Globus pallidus (tissue), 1 donor: ENCODE measurements at places on chromosomes 11 and 22.

- DNase-seq, result peak; percentile 43
These were observed 16.2 kb downstream of the PIWIL3 start for GRCh38 chr22:24758164-24758799.

DNA sequence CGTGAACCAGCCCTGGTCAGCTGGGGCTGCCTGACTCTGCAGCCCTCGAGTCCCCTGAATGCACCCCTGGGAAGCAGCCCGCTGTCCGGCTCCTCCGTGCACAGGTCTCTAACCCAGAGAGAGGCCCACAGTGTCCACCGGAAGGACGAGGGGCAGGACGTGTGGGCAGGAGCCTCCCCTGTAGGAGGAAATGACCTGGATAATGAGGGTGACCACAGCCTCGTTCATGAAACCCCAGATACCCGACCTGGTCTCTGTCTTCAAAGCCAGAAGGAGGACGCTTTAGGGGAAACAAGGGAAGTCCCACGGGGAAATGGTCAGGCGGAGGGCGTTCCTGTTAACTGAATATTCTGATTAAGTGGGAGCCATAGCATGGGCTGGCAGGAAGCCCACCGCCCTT, 23.3 kb downstream of the LIF start:
- DNase-seq, result no peak

DNA sequence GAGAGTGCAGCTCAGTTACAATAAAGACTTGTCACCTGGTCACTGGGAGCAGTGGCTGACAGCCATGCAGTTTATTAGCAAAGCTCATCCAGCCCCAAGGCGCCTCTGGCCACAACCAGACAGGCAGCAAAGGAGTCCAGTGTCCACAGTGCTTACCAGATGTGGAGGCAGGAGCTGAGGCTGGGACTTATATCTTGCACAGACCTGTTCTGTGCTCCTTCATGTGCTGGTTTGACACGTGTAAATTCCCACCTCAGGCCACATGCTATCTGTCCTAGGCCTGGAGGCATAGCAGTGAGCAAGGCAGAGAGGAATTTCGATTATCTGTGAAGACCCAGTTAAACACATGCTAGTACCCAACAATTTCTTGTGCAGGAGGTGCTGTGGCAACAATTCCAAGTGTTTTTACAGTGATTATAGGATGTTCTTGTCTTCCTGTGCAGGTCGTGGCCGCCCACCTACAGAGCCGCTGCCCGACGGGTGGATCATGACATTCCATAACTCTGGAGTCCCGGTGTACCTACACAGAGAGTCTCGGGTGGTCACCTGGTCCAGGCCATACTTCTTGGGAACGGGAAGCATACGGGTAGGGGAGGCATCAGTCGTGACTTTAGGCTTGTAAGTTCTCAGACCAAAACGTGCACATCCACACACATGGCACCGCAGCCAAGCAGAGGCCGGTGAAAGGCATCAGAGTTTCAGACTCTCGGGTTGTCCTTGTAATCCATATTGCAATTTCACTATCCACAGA, 9.4 kb downstream of the DGCR8 start:
- DNase-seq, result no peak

DNA sequence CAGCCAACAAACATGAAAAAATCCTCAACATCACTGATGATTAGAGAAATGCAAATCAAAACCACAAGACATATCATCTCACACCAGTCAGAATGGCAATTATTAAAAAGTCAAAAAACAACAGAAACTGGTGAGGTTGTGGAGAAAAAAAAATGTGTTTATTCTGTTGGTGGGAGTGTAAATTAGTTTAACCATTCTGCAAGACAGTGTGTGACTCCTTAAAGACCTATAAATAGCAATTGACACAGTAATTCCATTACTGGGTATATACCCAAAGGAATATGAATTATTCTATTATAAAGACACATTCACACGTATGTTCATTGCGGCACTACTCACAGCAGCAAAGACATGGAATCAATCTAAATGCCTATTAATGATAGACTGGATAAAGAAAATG, 427.3 kb upstream of the CHORDC1 start:
- DNase-seq, result no peak

DNA sequence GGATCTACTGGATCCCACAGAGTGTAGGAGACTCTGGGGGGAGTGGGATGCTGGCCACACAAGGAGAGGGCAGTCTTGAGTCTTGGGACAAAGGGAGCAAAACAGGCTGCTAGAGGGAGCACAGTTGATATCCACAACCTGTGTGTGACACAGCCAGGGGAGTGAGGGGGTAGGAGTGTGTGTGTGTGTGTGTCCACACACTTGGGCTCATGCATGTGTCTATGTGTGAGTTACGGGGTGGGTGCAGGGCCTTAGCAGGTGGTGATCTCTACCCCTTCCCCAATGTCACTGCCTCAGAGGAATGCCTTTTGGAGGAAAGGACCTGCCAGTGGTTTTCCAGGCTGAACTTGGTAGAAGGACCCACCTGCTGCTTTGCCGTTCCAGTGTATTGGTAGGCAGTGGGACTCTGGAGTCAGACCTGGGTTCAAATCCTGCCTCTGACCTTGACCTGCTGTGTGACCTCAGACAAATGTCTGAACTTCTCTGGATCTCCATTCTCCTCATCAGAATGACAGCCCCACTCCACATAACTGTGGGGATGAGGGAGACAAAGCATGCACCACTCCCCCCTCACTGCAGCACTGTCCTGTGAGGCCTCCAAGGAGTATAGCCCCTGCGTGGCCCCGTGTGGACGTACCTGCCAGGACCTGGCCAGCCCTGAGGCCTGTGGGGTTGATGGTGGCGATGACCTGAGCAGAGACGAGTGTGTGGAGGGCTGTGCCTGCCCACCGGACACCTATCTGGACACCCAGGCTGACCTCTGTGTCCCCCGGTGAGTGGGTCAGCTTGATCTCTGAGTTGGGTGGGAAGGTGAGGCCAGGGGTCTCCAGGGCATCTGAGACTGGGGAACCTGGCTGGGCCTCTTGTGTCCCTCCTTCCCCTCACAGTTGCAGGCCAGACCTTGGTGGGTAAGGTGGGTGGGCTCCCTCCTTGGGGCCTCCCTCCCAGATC, 27.4 kb downstream of the OTOG start:
- no peak for DNase-seq

GRCh38 chr11:125141686-125142535, 22.6 kb upstream of the PKNOX2 start:
- peak; percentile 23 for DNase-seq

DNA sequence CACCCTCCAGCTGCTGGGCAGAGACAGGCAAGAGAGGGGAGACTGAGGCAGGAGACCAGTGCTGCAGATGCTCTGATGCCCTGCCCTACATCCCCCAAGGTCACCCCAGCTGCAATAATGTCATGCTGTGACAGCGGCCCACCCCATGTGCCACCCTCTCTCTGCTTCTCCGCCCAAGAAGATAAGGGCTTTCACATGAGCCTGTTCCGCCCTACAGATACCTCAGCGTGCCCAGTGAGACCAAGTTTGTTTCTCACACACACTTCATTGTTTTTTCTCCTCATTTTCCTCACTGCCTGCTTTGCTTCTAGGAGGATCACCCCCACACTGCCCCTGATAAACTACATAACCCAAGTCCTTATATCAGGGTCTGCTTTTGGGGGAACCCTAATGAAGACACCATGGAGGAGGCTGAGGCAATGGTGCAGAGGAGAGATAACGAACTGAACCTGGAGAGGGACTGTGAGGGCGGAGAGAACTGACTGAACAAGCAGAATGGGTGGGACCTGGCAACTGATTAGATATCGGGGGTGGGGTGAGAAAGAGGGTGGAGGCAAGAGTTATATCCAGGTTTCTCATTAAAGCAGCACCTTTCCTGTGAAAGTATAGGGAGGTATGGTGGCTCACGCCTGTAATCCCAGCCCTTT, 37.5 kb upstream of the TSKU start:
- no peak for DNase-seq

GRCh38 chr11:35227576-35228327, 88.8 kb downstream of the CD44 start:
- peak; percentile 19 for DNase-seq

GRCh38 chr11:76752321-76753143, 30.6 kb upstream of the TSKU start:
- no peak for DNase-seq

DNA sequence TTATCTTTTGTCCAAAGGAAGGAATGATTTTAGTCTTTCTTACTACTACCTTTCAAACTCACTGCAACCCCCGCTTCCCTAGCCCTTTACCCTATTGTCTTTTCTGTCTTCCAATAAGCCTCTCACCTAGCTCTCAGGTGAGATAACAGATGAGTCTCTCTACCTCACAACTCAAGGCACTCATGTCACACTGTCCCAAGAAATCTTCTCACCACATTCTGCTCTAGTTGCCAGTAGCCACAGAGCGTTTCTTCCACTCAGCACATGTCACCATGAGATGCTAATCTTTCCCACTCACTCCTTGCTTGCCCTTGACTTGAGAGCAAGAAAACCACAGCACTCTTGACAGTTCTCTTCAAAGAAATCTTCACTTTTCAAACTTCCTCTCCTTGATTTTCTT, 32.7 kb upstream of the TMEM41B start:
- DNase-seq, result no peak

GRCh38 chr11:14668731-14669301, 25.2 kb downstream of the PDE3B start:
- DNase-seq, result no peak

- no peak for DNase-seq
These were observed 188.7 kb downstream of the DYNC2H1 start for GRCh38 chr11:103297900-103298299.

DNA sequence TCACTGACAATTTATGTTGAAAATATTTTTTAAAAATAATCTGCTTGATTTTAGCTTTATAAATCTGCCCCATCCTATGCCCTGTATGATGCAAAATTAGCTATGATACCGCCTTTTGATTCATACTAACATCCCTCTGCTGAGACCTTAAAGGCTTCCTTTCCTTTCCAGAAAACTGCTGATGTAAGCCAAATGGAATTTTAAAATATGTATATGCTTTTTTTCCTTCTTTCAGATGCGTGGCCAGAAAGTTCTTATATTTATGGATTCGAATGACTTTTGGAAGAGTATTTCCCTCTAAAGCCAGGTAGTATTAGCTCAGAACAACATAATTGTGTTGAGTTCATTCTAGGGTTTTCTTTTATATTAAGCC, 34.5 kb downstream of the SFI1 start:
- DNase-seq, result no peak

DNA sequence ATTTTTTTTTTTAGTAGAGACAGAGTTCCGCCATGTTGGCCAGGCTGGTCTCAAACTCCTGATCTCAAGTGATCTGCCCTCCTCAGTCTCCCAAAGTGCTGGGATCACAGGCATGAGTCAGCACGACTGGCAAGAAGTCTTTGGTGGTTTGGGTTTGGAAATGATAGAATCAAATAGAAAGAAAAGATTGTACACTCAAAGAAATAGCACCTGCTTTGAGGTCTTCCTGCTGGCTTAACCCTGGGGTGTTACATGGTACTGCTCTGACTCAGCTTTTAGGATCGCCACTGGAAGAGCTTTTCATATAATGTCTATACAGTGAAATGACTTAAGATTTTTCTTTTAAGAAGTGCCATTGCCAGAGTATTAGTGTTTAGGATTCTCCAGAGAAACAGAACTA, 50.2 kb downstream of the JAM3 start:
- no peak for DNase-seq

- no peak for DNase-seq
These were observed 8.0 kb upstream of the MRPL23 start for GRCh38 chr11:1939006-1939625.

GRCh38 chr11:16738947-16739815, 734 bp downstream of the C11orf58 start:
- no peak for DNase-seq

GRCh38 chr11:34268906-34269430, 88.8 kb downstream of the ABTB2 start:
- DNase-seq, result no peak

DNA sequence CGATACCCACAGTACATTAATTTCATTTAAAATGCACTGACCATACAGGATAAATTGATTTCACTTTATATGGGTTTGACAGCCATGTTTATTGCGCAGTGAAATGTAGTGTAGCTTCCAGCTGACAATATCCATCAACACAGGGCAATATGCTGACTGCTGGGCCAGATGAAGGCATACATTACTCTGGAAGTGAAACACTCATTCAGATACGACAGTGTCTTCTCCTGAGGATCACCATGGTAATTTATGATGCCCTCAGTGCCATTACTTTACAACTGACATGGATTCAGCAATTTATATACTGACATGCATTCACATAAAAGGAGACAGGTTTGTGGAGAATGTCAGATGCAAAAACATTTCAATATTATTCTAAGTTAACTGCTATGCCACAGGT, 365.1 kb downstream of the SOX6 start:
- no peak for DNase-seq

DNA sequence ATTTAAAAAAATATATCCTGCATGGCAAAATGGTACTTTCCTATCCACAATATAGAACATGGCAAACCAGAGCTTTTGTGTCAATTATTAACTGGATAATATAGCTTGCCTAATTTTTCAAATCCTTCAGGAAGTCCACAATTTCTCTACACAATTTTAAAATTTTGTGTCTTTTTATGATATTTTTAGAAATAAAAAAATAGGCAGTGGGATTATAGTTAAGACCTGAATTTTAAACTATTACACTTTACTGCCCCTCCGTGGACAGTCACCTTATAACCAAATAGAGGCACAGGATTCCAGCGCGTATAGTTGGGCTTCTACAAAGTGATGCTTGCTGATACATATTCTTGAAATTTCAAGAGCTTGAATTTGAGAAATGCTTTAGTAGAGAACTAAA, 2.1 kb upstream of the DMC1 start:
- DNase-seq, result peak; percentile 62

- DNase-seq, result no peak
These were observed 1.5 kb downstream of the RANGAP1 start for GRCh38 chr22:41284465-41284864.

GRCh38 chr11:117638911-117639543, 158.0 kb downstream of the DSCAML1 start:
- DNase-seq, result no peak

- no peak for DNase-seq
These were observed 58.7 kb upstream of the ATXN10 start for GRCh38 chr22:45612940-45613339.

- DNase-seq, result no peak
These were observed 28.6 kb downstream of the ARHGAP8 start for GRCh38 chr22:44780876-44781449.

GRCh38 chr11:31870609-31871309, 59.6 kb upstream of the PAX6 start:
- peak; percentile 24 for DNase-seq

GRCh38 chr11:64327375-64327774, 9.5 kb downstream of the PRDX5 start:
- no peak for DNase-seq

GRCh38 chr11:78961937-78962701, 387.5 kb upstream of the NARS2 start:
- peak; percentile 47 for DNase-seq

- DNase-seq, result no peak
These were observed 32.6 kb downstream of the MYO18B start for GRCh38 chr22:25774575-25775026.

GRCh38 chr22:32354360-32355351, 3.0 kb upstream of the RFPL3 start:
- no peak for DNase-seq

GRCh38 chr11:86932259-86932585, 23.0 kb downstream of the FZD4 start:
- DNase-seq, result no peak

- DNase-seq, result no peak
These were observed 8.7 kb upstream of the GDPD5 start for GRCh38 chr11:75534259-75535069.

GRCh38 chr11:120648771-120649170, 137.2 kb downstream of the GRIK4 start:
- DNase-seq, result no peak
